ENCODE measurements at places on chromosomes 6 and 20.

- peak; percentile 81 for DNase-seq
Observed at GRCh38 chr20:44646023-44646640, 5.4 kb downstream of the ADA start.

DNA sequence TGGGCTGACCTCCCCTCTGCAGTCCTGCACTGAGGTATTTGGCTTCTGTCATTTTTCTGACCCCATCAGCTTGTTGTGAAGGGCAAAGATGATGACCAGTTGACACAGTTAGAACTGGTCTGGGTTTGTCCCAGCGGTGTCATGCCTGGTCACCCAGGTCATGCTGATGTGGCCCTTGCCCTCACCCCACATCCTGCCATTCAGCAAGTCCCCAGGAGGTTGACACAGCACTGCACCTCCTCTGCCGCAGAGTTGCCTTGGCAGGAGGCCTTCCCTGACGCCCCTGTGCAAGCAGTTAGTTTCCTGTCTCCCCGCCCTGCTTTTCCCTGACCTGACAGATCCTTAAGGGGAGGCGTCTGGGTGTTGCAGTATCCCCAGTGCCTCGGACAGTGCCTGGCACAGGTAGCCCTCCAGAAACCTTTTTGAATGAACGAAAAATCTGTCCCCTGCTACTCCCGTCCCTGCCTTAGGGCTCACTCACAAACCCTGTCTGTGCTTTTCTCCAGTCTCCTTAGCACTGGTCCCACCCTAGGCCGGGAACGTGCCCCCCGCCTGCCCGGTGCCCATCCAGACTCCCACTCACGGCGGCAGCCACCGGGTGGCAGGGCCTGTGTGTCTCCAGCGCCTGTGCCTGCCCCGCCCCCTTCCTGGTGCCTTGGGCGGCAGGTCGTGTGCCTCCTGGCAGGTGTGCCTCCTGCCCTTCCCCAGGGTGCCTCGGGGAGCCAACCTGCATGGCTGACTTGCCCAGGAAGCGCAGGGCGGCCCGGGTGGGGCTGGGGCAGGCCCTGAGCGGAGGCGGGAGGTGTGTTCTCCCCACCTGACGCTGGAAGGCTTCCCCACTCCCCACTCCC lies 146.3 kb upstream of the RNF24 start:
- no peak for DNase-seq

DNA sequence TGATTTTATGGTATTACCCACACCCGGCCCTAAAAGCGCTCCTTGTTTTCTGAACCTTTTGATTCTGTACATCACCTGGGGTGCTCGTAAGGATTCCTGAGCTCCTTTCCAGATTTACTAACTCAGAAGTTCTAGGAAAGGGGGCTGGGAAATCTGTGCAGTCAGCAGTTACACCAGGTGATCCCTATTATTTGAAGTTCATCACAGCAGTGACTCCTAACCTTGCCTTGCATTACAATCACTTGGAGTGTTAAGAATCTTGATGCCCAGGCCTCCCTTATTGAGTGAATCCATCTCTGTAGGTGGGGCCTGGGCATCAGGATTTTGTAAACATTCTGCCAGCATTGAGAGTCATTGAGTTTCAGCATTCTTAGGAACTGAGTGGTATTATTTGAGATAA lies 44.7 kb downstream of the BMP6 start:
- DNase-seq: no peak

GRCh38 chr6:70604254-70604653 lies 37.5 kb downstream of the SDHAF4 start:
- no peak for DNase-seq

DNA sequence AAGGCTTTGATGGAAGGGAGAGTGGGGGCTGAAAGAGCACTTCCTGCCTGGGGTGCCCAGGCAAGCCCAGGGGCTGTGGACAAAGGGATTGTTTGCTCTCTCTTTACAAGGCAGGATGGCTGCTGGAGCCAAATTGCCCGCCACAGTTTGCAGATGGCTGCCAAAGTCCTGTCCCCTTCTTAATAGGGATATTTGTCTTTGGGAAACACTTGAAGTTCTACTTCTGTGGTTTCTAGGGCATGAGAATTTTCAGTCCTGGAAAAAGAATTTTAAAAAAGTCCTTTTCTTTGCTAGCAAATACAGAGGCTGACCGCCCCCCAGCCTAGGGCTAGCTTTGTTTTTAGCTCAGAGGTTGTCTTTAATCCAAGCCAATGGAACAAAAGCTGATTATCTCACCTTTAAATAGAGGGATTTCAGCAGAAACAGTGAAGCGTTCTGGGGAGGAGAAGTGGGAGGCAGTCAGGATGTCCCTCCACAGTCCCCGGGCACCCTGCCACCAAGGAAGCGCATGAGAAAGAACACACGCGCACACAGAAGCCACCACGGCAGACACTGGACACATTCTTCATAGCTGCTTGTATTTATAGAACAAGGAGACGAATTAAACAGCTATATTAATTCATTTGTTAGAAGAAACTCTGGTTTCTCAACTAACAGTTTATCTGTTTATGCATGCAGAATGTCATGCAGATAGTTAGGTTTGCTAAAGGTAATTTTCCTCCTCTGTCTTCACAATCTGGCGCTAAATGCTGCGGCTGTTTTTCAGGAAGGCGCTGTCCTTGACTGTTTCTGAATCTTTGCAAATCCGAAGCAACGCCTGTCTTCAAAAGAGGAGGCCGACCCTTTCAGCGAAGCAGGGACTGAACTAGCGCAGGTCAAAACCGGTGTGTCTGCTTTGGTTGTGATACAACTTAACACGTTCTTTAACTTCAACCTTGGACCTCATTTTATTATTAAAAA lies 736.9 kb downstream of the QKI start:
- peak; percentile 81 for DNase-seq

- no peak for DNase-seq
Observed at GRCh38 chr6:33289784-33290315, 449 bp downstream of the PFDN6 start.

DNA sequence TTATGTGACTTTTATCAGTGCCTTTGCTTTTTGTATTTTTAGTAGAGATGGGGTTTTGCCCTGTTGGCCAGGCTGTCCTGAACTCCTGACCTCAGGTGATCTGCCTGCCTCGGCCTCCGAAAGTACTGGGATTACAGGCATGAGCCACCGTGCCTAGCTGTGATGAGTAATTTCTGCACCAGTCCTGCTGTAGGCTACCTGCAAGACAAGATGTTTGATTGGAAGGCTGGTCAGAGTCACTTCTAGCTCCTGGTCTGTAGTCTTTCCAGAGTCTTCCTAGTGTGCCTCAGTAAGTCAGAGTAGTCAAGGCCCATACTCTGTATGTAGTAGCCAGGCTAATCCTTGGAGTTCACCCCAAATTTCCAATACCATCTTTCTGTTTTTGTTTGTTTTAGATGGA lies 8.9 kb downstream of the TIAM2 start:
- no peak for DNase-seq

GRCh38 chr20:24443436-24443835 lies 26.0 kb upstream of the SYNDIG1 start:
- DNase-seq: peak; percentile 30

GRCh38 chr6:139262519-139263300 lies 29.1 kb downstream of the TXLNB start:
- DNase-seq: no peak

GRCh38 chr6:38591439-38591838 lies 48.3 kb downstream of the BTBD9 start:
- no peak for DNase-seq

- DNase-seq: peak; percentile 59
Observed at GRCh38 chr6:112253841-112254816, at the start of gene LAMA4. LAMA4 (minus strand) TSS chr6:112254567; CDS start chr6:112254150, 417 bp downstream.

DNA sequence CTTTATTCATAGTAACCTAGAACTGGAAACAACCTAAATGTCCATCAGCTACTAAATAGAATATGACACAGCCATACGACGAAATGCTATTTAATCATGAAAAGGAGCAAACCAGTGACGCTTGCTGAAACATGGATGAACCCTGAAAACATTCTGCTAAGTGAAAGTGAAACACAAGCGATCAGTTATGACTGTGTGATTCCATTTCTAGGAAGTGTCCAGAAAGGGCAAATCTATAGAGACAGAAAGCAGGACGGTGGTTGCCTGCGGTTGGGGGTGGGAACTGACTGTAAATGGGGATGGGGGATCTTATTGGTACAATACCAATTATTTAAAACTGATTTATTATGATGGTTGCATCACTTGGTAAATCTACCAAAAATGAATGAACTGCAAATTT lies 126.8 kb downstream of the IPCEF1 start:
- DNase-seq: no peak

GRCh38 chr6:147522597-147522996 lies 14.1 kb downstream of the SAMD5 start:
- no peak for DNase-seq

DNA sequence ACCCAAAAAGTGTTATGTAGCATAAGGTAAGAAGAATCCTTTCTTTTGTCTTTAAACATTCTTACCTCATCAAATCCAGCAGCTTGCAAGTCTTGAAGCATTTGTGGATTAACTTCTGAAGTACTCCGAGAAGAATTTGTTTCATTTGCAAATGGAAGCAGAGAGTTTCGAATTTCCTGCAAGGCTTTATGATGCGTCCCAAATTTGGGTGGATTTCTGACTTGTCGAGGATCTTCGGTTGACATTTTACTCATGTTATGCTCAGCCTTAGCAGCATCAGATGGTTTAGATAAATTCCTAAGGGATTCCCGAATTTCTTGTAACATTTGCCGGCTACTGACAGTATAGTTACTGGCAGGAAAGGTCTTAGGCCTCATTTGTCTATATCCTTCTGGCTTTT lies 16.2 kb downstream of the LATS1 start:
- no peak for DNase-seq

DNA sequence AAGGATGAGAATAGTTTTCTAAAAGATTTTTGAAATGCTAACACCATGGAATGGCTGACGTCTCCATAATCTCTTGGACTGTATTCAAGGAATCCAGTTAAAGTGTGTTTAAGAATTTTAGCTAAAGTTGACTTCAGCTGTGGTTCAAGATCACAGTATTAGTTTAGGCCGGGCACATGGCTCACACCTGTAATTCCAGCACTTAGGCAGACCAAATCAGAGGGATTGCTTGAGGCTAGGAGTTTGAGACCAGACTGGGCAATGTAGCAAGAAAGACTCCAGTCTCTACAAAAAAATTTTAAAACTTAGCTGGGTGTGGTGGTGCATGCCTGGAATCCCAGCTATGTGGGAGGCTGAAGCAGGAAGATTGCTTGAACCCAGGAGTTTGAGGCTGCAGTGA lies 68.2 kb downstream of the RFPL4B start:
- DNase-seq: no peak

GRCh38 chr6:77326029-77326428 lies 137.3 kb downstream of the HTR1B start:
- DNase-seq: no peak

- DNase-seq: peak; percentile 47
Observed at GRCh38 chr6:16762550-16763477, 1.6 kb upstream of the ATXN1 start.

DNA sequence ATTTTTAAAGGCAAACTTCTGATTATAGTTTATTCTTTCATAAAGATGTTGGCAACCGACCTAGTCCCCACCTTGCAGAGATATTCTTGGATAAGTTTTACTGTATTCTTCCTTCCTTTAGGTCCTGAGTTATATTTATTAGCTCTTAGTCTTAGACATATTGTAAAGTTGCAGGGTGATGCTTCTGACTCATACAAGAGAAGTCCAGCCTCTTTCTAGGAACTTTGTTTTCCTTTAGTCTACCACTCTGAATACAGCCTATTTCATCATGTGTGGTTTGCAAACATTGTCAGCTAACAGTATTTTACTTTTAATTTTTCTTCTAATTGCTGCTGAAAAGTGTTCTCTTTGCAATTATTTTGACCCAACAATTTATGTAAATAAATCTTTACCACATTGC lies 686.7 kb downstream of the COL12A1 start:
- no peak for DNase-seq

DNA sequence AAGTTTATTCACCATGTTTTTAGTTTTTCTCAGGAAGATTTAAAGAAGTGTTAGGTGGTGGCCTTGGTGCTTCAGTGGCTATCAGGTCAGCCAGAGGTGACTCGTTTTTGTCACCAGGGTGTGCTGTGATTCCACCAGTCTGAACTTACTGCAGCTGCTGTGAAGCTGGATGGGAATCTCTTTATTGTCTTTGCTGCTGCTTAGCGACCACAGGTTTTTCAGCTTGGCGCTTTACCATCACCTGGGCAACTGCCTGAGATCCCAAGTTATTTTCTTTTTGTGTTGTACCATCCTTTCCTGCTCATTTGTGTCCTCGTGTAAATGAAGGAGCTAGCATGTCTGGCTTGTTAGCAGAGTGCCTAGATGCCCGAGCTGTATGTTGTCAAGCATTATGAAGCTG lies 146.9 kb downstream of the MACROD2 start:
- peak; percentile 85 for DNase-seq

GRCh38 chr20:38129893-38130609 lies 35.0 kb downstream of the TGM2 start:
- no peak for DNase-seq

DNA sequence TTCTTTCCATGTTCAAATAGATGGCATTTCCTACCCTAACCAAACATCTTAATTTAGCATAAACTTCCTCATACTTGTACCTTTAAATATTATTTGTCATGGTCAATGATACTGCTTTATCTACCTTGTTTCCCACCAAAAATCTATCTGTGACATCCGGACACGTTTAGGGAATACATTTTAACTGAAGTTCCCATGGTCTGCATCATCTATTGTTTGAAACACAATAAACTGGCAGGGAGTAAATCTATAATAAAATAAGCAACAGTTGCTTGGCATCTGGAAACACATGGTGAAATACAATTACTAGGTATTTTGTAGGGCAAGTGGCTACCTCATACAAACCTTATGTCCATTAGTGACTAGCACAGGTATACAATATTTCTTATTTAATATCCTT lies 289.1 kb downstream of the GJA1 start:
- no peak for DNase-seq

All from neural progenitor cell (in vitro differentiated cells).